ENCODE measurements at places on chromosomes 16 and 17. TPM values are rescaled to one million over a fixed set of nuclear protein-coding genes. Genes with fewer than 3 reads are reported as not detected.

The PLK1 gene
- 49.7 TPM for total RNA-seq

The ADORA2B gene
- total RNA-seq: 0.88 TPM

The CDH1 gene
- total RNA-seq: 0.37 TPM

The OMG gene
- 0.13 TPM for total RNA-seq

The STH gene
- total RNA-seq: not detected

Measured in CD8-positive, alpha-beta memory T cell (primary cell).